ENCODE measurements at places on chromosomes 1 and 21.

DNA sequence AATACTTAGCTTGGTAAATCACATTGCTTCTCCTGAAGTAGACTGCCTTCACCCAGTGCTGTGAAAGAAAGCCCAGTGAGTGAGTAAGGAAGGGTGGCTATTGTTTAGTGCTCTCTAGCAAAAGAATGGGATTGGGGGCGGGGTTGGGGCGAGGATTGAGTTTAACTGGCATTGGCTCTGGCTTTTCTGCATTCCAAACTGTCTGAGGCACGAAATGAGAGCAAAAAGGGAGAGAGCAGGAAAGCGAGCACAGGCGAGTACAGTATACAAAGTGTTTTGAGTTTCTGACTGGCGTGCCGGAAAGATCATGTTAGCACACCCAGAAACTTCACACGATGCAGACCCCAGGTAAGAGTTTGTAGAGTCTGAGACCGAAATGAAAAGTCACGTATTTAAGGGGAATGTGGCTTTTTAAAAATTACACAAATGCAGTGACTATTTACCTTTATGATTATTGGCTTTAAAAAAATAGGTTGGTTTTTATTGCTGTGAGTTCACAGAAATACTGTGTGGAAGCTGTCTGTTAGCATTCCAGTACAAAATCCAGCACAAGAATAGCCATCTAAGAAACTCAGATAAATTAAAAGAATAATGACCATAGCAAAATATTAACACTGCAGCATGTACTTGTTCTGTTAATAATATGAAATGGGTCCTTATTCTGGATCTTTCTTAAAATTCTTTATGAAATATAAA lies 155.4 kb downstream of the CLEC20A start:
- peak; percentile 67 for DNase-seq

- no peak for DNase-seq
Measured at GRCh38 chr1:70462611-70463010, 51.5 kb downstream of the CTH start.

GRCh38 chr1:3169665-3170356 lies 100.8 kb downstream of the PRDM16 start:
- DNase-seq: no peak

- no peak for DNase-seq
Measured at GRCh38 chr1:77065693-77066342, 153.4 kb downstream of the PIGK start.

- peak; percentile 99 for DNase-seq
Measured at GRCh38 chr1:210598135-210598652, 269.5 kb downstream of the HHAT start.

DNA sequence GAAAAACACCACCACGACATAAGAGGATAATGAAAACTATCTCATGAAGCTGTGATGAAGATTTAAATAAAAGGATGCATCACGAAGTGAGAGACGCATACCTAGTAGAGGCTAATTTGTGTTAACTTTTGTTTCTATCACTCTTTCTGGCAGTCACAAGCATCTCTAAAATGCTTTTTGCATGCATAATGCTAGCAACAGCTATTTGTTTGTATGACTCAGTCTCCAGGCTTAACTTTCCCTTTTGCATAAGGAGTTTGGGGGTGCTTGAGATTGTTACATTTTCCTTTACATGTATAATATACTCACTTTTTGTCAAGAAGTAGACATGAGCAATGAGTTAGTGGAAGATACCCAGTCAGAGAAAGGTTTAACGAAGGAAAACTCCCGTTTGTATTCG lies 385.4 kb downstream of the DISC1 start:
- DNase-seq: peak; percentile 19

GRCh38 chr1:163670989-163671757 lies 349.4 kb downstream of the NUF2 start:
- DNase-seq: no peak

GRCh38 chr1:218467101-218468072 lies 122.3 kb downstream of the TGFB2 start:
- DNase-seq: peak; percentile 89

GRCh38 chr1:69504730-69505252 lies 62.9 kb upstream of the LRRC7 start:
- DNase-seq: no peak

- no peak for DNase-seq
Measured at GRCh38 chr1:87399264-87399663, 70.6 kb downstream of the LMO4 start.

DNA sequence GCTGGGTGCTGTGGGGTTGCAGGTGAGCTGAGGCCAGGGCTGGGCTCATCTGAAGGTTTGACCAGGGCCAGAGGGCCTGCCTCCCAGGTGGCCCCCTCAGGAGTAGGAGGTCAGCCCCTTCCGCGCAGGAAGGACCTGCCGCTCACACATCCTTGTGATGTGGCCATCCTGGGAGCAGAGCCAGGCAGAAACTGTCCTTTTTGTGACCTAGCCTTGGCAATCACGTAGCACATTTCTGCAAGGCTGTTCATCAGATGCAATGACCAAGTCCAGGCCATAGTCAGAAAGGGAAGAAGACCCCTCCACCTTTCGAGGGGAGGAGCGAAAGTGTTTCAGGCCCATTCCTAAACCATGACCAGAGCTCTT lies 55.5 kb upstream of the TRAPPC10 start:
- peak; percentile 7 for DNase-seq

GRCh38 chr1:206725109-206725963 lies 40.6 kb downstream of the MAPKAPK2 start:
- peak; percentile 39 for DNase-seq

- no peak for DNase-seq
Measured at GRCh38 chr1:232965124-232965911, 14.9 kb downstream of the NTPCR start.

DNA sequence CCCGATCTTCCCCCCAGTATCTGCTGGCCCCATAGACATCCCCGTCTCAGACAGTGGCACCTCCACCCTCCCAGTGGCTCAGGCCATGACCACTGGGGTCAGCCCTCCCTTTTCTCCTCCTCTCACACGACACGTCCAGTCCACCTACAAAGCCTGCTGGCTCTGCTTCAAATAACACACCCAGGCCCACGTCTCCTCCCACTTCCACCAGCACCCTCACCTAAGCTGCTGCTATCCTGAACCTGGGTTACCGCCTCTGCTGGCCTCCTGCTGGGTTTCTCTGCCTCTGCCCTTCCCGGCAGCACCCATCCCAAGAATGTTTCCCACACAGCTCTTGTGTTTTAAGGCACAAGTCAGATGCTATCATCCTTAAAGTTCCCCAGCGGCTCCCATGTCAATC lies 26.0 kb downstream of the MX2 start:
- no peak for DNase-seq

DNA sequence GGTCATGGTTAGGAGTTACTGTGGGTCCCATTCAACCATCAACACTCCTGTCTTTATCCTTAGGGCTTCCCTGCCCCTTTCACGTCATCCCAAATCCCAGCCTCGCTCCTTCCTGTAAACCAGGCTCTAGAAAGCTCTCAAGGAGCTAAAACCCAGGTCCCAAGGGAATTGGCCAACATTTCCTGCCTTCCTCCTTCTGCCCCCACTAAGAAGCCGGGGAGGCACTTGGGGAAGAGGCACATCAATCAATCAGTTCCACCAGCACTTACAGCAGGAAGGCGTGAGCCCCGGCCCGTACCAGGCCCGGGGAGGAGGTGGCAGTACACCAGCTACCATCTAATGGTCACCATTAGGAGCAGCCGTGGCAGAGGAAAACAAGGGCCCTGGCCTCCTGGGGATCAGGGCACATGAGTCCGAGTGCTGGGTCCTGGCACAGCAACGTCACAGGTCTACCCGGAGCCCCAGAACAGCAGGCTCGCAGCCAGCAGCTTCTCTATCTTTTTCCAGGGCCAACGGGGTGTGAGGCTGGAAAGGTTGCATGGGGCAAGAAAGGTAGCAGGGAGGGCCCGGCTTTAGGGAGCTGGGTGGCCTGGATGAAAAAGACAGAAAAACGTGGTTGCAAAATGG lies 108.6 kb downstream of the CASZ1 start:
- no peak for DNase-seq

DNA sequence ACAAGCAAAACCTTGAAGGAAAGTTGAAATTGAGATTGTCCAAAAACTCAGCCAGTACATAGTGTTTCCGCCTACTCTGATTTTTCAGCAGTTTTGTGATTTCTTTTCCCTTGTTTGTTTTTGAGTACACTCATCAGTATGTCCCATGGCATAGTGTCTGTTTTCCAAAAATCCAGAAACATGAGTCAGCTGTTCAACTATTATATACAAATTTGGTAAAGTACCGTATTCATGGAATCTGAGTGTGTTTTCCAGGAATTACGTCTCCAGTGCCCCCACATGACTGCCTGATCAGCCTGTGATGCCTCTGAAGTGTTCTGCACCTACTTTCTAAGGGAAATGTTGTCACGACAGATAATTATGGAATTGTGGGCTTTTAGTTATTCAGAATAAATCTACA lies 186.8 kb downstream of the LTN1 start:
- DNase-seq: peak; percentile 78

GRCh38 chr1:11858968-11859871 lies 475 bp upstream of the NPPB start:
- DNase-seq: peak; percentile 39
